ENCODE measurements at places on chromosomes 4 and X.

DNA sequence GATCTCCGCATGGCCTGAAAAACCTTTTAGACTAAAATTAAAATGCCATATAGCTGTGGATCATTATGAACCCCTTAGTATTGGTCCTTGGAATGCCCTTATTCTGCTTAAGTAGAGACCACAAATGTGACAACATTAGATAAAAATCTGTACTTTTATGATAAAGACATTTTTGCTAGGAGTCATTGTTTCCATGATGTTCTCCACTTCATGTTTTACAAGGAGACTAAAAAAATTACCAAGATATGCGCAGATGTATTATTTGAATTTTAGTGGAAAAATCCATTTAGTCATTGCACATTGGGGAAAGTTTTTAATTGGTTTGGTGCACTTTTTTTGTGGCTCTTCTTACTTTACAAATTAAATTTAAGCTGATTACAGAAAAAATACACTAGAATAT is 85.1 kb upstream of the HPRT1 start:
- no peak for DNase-seq
- H3K27me3 ChIP-seq = no peaks in the 10 kb centered on the region
- peaks cover 6% of the 10 kb centered on the region for H3K4me1 ChIP-seq
- H3K27ac ChIP-seq = peak overlapping the region; percentile 93
- H3K36me3 ChIP-seq = peaks cover 2% of the 10 kb centered on the region

DNA sequence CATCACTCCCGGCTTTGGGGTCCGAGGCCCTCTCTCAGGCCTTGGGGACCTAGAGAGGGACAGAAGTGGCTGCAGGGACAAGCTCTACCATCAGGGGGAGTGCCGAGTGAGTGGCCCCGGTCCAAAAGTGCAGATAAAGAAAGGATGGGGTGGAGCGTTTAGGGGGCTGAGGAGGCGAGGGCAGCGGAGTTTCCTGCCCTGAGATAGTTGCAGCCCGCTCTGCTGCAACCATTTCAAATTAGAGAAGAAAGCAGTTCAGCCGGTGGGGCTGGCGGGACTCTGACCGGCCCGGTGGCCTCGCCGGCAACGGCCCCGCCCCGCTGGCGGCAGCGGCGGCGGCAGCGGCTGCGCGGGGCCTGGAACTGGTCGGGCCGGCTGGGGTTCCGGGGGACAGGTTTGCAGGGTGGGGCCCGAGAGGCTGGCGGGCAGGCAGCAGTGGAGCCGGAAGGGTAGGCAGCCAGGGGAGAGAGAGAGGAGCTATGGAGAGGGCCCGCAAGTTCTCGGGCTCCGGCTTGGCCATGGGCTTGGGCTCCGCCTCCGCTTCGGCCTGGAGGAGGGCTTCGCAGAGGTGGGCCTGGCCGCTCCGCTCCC is 7.6 kb downstream of the DLG3 start:
- H3K4me3 ChIP-seq = peak overlapping the region; percentile 53
- H3K27ac ChIP-seq = peak overlapping the region; percentile 62
- H3K27me3 ChIP-seq = no peaks in the 10 kb centered on the region
- DNase-seq = peak; percentile 33
- H3K4me1 ChIP-seq = peaks cover 7% of the 10 kb centered on the region

- no peak overlapping the region for H3K4me3 ChIP-seq
- no peak overlapping the region for H3K27ac ChIP-seq
Observed at GRCh38 chrX:44085209-44085608, 112.0 kb upstream of the NDP start.

DNA sequence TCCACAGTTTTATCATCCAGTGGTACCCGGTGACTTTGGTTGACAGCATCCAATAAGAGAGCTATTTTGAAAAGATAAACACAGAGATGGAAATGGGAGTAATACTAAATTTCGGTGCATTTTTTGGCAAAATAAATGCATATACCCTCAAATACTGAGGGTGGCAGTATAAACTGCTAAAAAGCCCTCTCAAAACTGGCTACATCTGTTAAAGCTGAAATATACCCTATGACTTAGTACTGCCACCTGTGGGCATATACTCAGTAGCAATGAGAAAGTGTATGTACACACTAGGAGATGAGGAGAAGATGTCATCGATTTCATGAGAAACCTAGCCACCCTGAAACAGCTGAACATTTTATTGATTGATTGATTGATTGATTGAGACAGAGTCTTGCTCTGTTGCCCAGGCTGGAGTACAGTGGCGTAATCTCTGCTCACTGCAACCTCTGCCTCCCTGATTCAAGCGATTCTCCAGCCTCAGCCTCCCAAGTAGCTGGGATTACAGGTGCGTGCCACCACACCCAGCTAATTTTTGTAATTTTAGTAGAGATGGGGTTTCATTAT is 12.2 kb upstream of the TMEM128 start:
- H3K27me3 ChIP-seq = no peaks in the 10 kb centered on the region
- no peak overlapping the region for H3K27ac ChIP-seq
- no peaks in the 10 kb centered on the region for H3K4me1 ChIP-seq
- DNase-seq = no peak

- no peaks in the 10 kb centered on the region for H3K36me3 ChIP-seq
- no peak overlapping the region for H3K27ac ChIP-seq
- no peak for DNase-seq
- no peak overlapping the region for H3K4me3 ChIP-seq
Observed at GRCh38 chrX:12747433-12747832, 43.8 kb upstream of the PRPS2 start.

- H3K27ac ChIP-seq = no peak overlapping the region
- DNase-seq = no peak
- H3K4me1 ChIP-seq = peaks cover 3% of the 10 kb centered on the region
- H3K4me3 ChIP-seq = no peak overlapping the region
- H3K27me3 ChIP-seq = no peaks in the 10 kb centered on the region
Observed at GRCh38 chrX:9622128-9622527, 143.5 kb downstream of the GPR143 start.

GRCh38 chr4:145843639-145844038 is 95.0 kb downstream of the ZNF827 start:
- no peaks in the 10 kb centered on the region for H3K27me3 ChIP-seq
- H3K4me3 ChIP-seq = no peak overlapping the region
- H3K27ac ChIP-seq = no peak overlapping the region
- H3K36me3 ChIP-seq = peaks cover 22% of the 10 kb centered on the region

GRCh38 chrX:108699368-108699767 is 37.0 kb downstream of the IRS4 start:
- H3K36me3 ChIP-seq = no peaks in the 10 kb centered on the region
- H3K27ac ChIP-seq = no peak overlapping the region
- no peak overlapping the region for H3K4me3 ChIP-seq

DNA sequence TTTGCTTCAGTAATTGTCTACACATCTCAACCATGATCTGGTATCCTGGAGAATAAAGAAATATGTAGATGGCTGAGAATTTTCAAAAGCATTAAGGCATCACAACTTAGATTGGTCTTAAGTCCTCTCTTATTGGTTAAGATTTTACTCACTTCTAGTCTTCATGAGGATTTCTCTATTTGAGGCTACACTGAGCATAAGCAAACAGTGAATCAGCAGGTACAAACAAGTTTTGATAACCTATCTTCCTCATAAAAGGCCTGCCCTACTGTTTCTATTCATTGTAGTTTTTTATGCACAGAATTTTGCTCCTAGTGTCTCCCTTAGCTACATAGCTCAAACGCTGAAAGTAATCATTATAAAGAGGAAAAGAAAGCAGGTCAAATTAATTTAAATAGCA is 460.7 kb upstream of the RPS6KA3 start:
- H3K27me3 ChIP-seq = no peaks in the 10 kb centered on the region
- H3K4me3 ChIP-seq = no peak overlapping the region
- no peaks in the 10 kb centered on the region for H3K36me3 ChIP-seq
- no peak overlapping the region for H3K27ac ChIP-seq

GRCh38 chrX:10725071-10725470 is 104.7 kb upstream of the MID1 start:
- no peak overlapping the region for H3K4me3 ChIP-seq
- H3K36me3 ChIP-seq = no peaks in the 10 kb centered on the region
- H3K27ac ChIP-seq = no peak overlapping the region
- DNase-seq = no peak
- no peaks in the 10 kb centered on the region for H3K27me3 ChIP-seq

DNA sequence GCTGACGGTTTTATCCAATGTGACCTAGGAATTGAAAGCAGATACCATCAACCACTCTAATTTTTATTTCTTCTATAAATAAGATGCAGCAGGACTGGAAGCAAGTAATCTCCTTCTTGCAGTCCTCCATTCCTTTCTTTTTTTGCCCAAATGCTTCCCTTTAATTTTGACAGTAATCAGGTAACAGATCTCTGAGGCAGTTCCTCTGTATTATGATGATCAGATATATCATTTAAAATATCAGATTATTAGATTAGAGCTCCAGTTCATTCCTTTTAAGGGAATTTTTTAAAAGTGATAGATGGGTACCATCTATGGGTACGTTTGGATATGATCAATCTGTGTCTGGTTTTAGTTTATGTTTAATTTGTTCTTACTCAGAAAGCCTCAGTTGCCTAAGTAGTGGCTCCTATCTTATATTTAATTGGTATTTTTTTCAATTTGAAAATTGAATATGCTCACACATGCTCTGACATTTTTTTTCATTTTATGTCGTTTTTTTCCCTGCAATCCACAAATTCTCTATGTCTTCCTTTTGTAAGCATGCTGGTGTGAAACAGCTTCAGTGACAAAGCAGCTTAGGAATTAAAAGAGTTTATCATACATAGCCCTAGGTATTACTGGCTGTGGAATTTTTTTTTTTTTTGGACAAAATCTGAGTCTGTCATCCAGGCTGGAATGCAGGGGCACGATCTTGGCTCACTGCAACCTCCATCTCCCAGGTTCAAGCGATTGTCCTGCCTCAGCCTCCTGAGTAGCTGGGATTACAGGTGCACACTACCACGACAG is 73.7 kb upstream of the ANK2 start:
- DNase-seq = no peak
- H3K4me1 ChIP-seq = no peaks in the 10 kb centered on the region
- peaks cover 6% of the 10 kb centered on the region for H3K27me3 ChIP-seq
- no peaks in the 10 kb centered on the region for H3K36me3 ChIP-seq

DNA sequence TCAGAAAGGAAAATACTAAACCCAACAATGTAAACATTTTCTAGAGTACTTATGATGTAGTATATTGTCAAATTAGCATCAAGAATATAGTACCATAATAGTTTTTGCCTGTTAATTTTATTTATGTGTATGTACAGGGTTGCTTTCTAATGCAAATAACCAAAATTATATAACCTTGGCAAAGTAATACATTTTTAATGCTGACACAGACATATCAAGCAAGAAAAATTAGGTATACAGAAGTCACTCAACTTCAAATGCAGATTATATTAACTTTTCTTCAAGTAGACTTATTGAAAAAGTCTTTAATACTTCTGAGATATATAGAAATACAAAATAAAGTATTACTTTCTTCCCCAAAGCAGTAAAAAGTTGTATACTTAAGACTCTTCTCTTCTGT is 44.3 kb downstream of the MAPK10 start:
- no peaks in the 10 kb centered on the region for H3K27me3 ChIP-seq
- no peaks in the 10 kb centered on the region for H3K4me1 ChIP-seq
- no peak for DNase-seq
- no peak overlapping the region for H3K27ac ChIP-seq
- H3K4me3 ChIP-seq = no peak overlapping the region

DNA sequence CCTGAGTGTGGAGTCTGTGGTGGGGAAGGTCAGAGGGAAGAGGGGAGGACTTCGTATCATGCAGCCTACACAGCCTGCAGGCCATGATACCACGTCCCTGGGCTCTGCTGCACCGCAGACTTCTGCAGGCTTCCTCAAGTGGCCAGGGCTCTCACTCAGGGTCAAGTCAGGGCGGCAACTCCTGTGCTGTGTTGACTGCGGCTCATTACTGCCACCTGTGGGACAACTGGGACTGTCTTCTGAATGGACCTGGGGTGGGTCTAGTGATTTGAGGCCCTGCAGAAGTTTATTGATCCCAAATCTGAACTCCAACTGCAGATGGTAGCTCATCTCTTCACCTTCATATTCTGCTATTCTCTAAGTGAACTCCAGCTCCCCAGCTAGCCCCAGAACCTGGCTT is 167.1 kb downstream of the NSUN7 start:
- H3K27me3 ChIP-seq = no peaks in the 10 kb centered on the region
- H3K27ac ChIP-seq = no peak overlapping the region
- no peak for DNase-seq
- H3K4me1 ChIP-seq = no peaks in the 10 kb centered on the region
- no peaks in the 10 kb centered on the region for H3K36me3 ChIP-seq

DNA sequence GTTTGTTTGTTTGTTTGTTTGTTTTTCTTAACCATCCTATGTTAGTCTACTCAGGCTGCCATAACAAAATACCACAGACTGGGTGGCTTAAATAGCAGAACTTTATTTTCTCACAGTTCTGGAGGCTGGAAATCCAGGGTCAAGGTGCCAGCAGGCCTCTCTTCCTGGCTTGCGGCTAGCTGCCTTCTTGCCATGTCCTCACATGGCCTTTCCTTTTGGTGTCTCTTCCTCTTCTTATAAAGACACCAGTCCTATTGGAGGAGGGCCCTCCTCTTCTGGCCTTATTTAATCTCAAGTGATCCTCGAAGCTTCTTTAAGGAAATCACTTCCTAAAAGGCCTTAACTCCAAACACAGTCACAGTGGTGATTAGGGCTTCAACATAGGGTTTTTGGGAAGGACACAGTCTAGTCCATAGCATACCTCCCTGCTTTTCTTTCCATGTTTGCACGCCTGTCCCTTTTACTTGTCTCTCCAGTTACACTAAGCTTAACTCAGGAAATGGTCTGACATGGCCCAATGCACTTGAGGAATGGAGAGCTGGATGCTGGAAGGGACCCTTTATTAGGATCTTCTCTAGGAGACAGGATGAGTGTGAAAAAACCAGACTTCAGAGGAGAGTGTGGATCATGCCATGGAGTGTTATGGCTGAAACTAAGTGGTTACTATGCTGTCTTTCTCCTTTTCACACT is 36.0 kb upstream of the MGST2 start:
- no peak for DNase-seq
- no peaks in the 10 kb centered on the region for H3K36me3 ChIP-seq
- no peak overlapping the region for H3K27ac ChIP-seq
- H3K4me1 ChIP-seq = no peaks in the 10 kb centered on the region

DNA sequence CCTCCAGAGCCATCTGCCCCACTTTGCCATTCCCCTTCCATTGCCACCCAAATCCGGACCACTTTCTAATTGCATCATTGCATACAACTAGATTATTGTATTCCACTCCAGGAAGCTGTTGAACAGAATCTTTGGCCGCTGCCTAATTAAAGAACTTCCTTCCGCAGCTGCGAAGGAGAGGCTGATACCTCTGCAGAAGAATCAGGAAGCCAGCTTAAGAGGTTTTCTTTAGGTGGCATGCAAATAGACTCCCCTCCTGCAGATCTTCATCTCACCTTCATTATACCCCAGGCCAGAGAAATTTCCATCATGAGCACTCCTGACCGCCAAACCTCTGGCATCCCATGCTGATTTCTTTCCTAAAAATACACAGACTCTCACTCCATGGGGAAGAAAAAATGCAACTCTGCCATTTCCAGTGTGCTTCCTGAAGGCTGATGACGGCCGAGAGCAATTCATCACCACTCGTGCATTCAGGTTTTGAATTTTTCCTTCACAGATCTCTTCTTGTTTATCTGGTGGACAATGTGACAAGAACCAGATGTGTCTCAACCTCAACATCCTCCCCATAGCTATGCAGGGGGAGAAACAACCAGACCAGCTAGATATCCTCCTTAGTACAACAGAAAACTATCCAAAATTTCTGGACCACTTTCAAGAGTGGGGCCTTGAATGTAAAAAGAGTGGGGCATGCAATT is 31.2 kb downstream of the LGI2 start:
- no peak overlapping the region for H3K27ac ChIP-seq
- no peaks in the 10 kb centered on the region for H3K36me3 ChIP-seq
- DNase-seq = no peak
- H3K4me3 ChIP-seq = no peak overlapping the region

Data from T-cell (primary cell).